Inflammatory macrophage treated with lipopolysaccharide for 1 hour (primary cell): ENCODE measurements at places on chromosomes 4 and X.

- no peak for DNase-seq
Measured at GRCh38 chr4:55871299-55871800, 17.9 kb downstream of the EXOC1 start.

DNA sequence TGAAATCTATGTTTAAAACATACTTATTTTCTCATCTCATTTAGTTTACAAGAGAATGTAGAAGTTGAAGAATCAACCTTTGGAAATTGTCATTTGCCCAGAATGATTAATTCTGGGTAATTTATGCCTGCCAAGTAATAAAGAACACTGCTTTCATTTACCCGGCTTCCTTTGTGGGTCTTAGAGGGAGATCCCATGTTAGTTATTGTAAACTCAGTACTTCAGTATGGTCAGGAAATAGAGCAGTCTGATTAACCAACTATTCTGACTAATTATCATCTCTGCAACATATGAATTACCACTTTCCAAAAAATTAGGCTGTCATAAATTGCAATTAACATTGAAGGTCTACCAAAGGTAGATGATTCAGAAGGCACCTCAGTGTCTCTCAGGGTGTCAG, 324.5 kb downstream of the HNRNPD start:
- DNase-seq, result no peak

DNA sequence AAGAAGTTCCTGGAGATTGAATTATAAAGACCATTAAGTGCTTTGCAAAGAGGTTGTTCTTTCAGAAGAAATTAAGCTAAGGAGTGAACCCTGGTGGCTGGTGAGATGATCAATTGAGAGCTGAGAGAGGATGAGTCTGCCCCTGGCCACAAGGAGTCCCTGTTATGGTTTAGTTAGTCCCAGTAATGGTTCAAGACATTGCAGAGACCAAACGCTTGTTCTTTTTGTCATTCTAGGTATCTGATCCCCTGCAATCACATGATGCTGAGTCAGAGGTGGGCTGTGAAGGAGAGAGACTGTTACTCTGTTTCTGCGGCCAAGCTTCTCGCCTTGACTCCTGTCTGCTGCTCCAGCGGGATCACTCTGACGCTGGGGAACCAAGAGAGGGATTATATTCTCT, 114.5 kb downstream of the GATB start:
- no peak for DNase-seq

DNA sequence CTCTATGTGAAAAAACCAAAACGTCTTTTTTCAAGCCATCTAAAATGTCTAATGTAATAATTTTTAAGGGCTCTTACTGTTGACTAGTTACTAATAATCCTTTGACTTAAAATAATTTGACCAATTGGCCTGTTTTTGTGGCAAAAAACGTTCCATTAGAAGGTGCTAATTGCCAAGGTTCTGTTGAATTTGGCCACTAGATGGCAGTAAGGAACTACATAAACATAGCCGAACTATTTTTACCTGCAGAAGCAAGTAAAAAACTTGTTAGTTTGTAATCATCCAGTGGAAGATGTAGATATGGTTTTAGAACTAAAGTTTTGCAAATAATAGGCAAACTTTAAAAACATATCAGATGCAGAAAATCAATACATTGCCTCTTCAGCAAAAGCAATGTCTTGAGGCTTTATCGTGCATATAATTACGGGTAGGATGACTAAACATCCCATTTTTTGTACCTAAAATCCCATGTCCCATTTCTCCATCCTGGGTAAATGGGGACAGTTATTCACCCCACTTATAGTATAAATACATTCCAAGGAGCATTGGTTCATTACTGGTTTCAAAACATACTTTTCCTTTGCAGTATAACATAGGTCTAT, 57.6 kb downstream of the PROM1 start:
- peak; percentile 21 for DNase-seq

- DNase-seq, result no peak
Measured at GRCh38 chr4:7466904-7467303, 32.2 kb upstream of the PSAPL1 start.

DNA sequence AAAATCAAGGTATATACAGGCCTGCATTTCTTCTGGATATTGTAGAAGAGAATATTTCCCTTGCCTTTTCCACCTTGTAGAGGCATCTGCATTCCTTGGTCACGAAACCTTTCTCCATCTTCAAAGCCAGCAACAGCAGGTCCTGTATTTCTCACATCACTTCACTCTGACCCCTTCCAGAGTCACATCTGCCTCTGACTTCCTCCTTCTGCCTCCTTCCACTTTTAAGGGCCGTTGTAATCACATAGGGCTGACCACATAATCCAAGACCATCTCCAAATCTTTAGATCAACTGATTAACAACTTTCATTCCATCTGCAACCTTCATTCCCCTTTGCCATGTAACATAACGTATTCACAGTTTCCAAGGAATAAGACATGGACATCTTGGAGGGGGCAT, 38.3 kb upstream of the NDP start:
- DNase-seq, result no peak

DNA sequence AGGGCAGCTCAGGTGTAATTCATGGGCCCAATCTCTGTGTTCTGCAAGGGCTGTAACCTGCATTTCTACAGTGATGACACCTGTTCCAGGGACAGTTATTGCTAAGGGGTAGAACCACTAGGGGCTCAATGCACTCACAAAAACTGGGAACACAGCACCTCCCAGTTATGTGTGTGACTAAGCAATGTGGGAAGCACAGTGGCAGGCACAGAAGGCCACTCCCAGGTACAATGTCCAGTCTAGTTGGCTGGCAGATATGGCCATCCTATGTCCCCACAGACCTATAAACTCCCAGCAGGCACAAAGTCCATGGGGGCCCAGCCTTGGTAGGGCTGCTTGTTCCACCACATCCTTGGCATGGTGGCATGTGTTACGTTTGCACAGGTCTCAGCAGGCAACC, 25.7 kb downstream of the CXCL13 start:
- no peak for DNase-seq

- DNase-seq, result no peak
Measured at GRCh38 chr4:119035951-119036737, 99.5 kb upstream of the MYOZ2 start.

GRCh38 chrX:47218920-47219815, 687 bp downstream of the CDK16 start:
- DNase-seq, result peak; percentile 40

DNA sequence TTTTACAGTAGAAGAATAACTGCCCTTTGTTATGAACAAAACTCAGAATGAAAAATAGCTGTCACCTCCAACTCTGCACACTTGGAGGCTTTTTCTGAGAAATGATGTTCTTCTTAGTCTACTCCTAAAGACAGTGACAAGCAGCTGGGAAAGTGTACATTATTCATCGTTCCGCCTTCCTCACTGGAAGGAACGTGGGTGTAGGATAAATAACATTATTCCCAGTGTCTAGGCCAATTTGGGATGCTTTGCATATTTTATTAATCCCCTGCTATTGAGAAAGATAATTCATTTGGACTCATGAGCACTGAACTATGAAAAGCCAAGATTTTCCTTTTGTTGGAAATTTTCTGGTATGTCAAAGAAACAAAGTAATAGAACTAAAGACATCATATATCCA, 87.8 kb downstream of the VCX2 start:
- DNase-seq, result no peak

GRCh38 chr4:108270466-108271450, 102.0 kb upstream of the LEF1 start:
- no peak for DNase-seq

- no peak for DNase-seq
Measured at GRCh38 chr4:176920694-176921093, 128.0 kb upstream of the VEGFC start.

GRCh38 chr4:183637461-183637860, 21.5 kb downstream of the RWDD4 start:
- DNase-seq, result no peak

DNA sequence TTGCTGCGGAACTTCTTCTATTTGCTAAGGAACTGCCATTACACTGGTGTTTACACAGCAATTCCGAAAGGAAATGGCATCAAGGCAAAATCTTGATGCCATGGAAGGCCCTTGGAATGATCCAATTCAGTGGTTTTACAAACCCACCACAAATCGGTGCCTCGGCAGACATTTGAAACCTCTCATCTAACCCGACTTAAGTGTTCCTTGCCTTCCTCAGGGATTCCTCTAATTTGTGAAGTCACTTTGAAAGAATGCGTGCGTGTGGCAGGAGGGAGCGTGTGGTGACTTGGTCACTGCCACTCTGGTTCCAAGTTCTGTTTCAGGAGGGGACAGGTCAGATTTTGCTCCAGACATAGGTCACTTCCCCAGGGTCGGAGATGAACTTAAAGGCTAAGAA, 4.8 kb downstream of the NOP14 start:
- no peak for DNase-seq

GRCh38 chrX:6732101-6732500, 197.2 kb upstream of the VCX3A start:
- no peak for DNase-seq

DNA sequence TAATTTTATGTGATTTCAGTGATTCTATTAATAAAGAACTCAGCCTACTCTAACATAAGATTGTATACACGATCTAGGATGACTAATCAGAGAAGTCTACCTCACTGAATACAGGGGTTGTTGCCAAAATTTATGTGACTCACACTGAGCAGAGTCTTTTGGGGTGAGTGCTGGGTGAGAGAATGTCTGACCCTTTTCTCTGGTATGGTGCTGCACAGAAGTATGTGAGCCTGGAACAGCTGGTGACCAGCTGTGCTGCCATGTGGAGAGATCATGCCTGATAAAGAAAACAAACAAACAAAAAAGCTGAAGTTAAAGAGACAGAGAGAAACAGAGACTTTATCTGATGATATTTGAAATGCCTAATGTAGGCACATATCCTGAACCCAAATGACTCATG, 618.1 kb upstream of the GRIA3 start:
- no peak for DNase-seq

- DNase-seq, result no peak
Measured at GRCh38 chr4:89217604-89218003, 90.0 kb downstream of the GPRIN3 start.

GRCh38 chr4:150130933-150131332, 52.7 kb downstream of the DCLK2 start:
- DNase-seq, result no peak

DNA sequence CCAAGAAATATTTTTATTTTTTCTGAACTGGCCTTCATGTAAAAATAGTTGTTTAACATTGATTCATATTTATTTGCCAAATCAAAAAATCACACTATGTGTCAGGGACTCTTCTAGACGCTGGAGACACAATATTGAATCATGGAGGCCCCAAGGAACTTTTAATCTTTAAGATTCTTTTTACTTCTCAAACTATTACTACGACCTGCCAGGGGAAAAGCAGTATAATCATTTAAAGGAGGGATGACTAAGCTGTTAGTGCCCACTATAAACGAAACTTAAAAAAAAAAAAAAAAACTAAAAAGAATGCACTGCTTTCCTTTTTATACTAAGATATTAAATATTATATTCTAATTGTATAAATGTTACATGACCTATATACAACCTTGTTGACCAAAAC, 84.7 kb downstream of the PPA2 start:
- no peak for DNase-seq

GRCh38 chr4:140150636-140150885, 3.4 kb downstream of the MAML3 start:
- DNase-seq, result no peak

- DNase-seq, result no peak
Measured at GRCh38 chrX:75883446-75883845, 98.4 kb upstream of the MAGEE2 start.

DNA sequence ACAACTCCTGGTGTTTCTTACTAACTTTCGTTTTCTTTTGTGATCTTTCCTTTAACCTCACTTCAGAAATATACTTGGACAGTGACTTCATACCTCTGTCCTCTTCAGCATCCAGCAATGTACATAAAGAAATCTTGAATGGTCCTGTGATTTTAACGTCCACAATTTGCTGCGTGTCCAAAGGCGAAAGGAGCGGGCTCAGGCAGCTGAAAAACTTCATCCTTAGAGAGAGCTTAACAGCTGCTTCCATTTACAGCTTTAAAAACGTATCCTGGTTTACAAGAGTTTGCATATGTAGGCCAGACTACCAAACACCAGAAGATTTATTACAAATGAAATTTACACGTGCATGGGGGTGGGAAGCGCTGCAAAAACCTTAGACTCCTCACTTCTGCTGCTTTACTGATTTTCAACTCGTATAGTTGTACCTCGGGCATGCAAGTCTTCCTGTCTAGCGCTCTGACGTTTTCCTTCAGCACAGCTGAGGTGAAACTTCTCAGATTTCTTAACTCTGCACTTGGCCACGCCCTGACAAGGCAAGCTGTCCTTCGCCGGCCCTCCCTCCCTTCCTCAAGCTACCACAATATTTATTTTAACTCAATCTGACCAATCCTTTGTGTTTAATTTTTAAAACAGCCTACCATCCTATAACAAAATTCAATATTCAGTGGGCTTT, 406.4 kb downstream of the FAM47A start:
- DNase-seq, result no peak

- no peak for DNase-seq
Measured at GRCh38 chr4:88600176-88600838, 8.0 kb downstream of the HERC3 start.

GRCh38 chrX:154714925-154715324, 36.0 kb downstream of the GAB3 start:
- peak; percentile 72 for DNase-seq

- DNase-seq, result no peak
Measured at GRCh38 chrX:45894864-45895645, 650.2 kb downstream of the ZNF674 start.

DNA sequence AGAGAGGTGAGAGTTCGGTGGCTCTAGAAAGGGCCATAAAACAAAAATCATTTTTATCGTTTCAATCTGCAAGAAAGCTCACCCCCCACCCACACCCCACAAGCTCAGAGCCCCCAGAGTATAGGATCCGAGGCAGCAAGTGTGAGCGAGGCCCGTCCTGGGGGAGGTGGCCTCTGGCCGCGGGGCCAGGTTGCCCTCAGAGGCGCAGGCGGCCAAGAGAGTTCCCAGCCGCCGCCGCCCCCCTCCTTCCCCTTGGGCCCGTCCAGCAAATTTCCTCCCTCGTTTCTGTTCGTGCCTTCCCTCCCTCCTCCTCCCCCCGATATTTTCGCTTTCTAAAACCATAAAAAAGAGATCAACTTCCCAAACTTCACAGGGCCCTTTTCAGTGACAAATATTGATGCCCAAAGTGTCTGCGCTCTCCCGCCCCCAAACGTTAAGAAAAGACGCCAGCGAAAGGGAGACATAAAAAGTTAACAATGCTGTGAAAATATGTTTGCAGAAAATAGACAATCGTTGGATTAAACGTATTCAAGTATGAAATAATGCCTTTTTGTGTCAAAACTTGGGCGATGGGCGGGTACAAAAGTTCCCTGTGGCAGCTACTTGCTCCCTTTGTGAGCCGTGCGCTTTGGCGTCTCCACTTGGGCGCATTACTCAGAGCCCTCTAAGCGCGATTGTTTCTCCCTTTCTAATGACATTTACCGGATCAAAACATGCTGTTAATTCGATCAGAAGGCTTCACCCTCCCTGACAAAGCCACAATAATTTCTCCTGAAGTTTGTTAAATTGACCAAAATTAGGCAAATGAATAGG, 1.1 kb upstream of the HELT start:
- peak; percentile 11 for DNase-seq
